NCI-H2029 (cell line): ENCODE measurements at places on chromosomes 6 and 20.

DNA sequence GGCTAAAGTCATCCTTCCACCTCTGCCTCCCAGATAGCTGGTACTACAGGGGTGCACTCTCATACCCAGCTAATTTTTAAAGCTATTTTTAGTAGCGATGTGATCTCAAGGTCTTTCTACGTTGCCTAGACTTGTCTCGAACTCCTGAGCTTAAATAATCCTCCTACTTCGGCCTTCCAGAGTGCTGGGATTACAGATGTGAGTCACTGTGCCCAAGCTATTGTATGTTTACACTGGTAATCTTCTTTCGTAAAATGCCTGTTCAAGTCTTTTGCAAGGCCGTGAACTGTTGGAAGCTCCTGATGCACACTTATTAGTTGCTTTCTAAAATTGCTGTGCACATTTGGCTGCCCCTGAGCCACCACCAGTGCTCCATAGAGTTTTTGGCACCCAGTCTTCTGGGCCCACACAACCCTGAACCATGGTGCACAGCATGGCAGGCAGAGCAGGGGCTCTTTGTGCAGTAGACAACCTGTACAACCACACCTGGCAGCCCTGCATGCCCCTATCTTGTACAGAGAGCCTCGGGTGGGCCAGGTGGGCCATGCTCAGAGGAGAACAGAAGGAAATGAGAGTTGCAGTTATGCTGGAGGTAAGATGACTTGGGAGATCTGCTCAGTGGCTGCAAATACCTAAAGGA lies 33.3 kb downstream of the PDRG1 start:
- no peak for DNase-seq

DNA sequence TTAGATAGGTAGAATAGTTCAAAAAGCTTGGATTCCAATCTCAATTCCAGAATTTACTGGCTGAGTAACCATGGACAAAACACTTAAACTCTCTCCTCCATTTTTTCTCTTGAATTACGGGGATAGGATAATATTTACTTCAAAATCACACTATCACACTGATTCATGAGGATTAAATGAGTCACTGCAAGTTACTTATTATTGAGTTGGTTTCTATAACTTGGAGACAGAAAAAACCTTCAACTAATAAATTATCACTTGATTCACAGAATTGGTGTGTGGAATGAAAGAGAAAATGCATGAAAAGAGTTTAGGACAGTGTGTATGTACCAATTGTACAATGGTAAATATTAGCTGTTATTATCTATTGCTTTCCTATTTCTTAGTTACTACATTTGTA lies 585.2 kb downstream of the PHF3 start:
- DNase-seq: no peak

DNA sequence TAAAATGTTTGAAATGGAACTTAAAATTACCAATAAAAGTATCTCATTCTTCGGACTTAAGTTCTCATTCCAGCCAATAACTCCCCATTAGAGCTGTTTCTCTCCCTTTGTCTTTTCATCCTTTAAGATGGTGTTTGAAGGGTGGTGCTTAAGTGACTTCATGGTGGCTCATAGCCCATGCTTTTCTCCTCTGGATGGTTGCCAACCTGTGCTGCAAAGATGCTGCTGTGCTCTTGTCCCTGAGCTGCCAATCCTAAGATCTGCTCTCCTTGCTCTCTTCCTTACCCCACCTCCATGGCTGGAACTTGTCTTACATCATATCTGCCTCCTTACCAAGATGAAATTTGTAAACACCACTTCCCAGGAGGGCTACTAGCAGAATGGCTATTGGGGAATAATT lies 31.6 kb upstream of the PNRC1 start:
- DNase-seq: no peak

DNA sequence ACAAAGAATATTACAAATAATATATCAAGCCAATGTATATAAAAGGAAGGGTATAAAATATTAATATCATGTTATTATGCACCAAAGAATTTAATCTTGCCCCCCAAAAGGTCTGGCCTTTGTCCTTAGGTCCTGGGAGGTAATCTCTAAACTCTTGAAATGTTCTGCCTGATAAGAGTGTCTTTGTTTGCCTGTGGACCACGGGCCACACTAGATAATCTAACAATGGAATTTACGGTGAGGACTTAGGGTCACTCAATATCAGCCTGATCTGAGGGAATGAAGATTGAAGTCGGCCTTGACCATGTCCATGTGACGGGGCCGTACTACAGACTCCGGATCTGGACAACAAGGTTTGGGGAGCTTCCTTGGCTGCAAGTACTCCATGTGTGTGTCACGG lies 42.9 kb downstream of the HUS1B start:
- DNase-seq: no peak

DNA sequence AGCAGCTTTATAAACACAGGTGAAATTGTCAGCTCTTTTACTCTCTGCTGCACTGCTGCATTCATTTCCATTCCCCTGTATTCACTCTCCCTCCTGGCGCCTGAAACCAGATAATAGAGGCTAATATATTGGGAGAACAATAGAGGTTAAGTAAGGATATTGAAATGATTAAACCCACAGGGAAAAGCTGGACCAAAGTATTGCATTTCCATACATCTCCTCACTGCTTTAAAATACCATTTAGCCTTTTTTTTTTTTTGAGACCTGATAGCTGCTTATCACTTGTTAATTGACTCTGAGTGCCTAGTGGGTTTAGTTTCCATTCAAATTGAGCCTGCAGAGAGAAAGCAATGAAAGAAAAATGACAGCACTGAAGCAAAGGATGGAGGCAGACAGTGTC lies 540.5 kb upstream of the IMPG1 start:
- no peak for DNase-seq

DNA sequence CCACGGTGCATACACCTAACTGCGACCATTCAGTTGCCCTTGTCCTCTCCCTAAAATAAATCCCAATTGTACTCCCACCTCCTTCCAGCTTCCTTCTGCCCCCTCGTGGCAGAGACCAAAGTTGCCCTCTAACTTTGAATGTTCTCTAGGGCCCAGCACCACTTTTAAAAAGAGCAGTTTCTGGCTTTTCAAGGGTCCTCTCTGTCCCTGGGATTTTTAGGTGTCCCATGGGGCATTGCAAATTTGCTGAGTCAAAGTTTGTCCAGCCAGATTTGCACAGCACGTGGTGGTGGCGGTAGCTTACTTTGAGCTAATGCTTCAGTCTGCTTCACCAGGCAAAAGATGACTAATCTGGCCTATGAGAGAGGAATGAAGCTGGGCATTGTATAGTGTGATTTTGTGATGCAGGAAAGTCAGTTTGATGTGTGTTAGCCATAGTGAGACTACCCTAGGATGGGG lies 100.2 kb downstream of the PERP start:
- no peak for DNase-seq

DNA sequence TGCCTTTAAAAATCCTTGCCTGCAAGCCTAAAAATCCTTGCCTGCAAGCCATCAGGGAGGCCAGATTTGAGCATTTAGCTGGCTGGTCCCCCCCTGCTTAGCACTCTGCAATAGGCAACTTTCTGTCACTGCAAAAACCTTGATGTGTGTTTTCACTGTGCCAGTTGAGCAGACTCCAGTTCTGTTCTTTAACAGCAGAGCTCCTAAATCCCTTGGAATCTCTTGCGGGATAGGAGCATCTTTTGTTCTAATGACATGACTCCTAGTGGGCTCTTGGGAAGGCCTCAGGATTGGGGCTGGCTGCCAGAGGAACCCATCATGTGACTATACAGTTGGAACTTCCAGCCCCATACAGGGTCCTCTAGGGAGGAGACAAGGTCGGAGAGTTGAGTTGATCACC lies 50.4 kb downstream of the FAM184A start:
- DNase-seq: no peak

DNA sequence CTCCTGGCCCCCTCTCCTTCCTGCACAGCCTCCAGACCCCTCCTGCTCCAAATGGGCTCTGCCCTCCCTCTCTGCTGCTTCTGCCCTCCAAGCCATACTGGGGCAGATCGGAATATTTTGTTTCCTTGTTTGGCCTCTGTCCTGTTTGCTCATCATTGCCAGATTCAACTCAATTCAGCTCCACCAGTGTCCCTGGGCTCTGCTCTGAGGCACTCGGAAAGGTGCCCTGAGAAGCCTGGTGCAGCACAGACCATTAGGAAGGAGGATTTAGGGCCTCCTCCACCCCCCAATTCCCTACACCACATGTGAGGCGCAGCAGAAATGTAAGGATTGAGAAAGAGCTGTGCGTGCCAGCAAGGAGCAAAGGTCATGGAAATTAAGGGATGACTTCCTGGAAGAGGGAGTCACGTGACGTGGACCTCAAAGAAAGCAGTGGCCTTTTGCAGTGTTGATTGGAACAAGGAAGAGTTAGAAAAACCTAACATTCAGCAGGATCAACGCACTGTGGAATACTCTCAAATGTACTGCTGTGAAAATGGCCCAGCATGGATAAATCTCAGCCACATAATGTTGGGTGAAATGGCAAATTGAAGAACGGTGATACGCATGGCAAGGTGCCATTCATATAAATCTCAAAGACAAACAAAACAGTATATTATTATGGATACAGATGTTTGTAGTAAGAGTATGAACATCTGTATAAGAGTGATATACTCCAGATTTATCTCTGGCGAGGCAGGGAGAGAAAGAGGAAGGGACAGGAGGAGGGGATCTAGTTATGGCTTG lies 229.5 kb upstream of the RNF24 start:
- DNase-seq: no peak

GRCh38 chr6:125310994-125311649 lies 9.4 kb upstream of the HDDC2 start:
- peak; percentile 91 for DNase-seq

DNA sequence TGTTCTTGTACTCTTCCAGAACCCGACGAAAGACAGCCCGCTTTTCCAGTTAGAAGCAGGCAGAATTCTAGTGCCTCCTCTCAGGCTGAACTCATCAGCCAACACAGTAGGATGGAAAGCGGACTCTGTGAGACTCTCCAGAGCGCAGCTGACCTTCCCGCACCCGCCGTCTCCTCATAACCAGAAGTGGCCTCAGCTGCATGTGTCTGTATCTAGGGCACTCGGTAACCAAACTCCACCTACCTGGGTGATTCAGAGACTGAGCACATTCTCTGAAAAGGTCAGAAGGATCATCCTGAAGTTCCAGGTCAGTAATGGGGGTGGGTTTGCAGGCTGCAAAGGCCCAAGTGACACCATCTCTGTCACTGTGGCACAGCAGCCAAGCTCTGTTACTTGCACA lies 66.7 kb upstream of the NFATC2 start:
- DNase-seq: no peak

DNA sequence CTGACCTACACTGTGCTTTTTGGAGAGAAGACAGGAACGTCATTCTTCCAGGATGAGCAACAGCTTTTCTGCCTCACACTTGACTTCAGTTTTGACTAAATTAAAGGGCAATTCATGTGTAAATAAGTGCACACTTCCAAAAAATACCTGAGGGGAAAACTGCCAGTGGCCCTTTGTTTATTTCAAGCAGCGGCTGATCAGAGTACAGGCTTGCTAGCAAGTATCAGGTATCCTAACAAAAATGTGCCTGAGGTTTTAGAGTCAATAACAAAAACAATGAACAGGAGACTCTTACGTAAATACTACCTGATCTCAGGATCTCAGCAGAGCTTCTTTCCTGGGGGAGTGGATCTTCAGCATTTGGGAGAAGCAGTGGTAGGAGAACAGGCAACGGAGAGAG lies 12.4 kb downstream of the LY86 start:
- peak; percentile 91 for DNase-seq

GRCh38 chr6:85382541-85382940 lies 67.3 kb upstream of the NT5E start:
- DNase-seq: no peak

DNA sequence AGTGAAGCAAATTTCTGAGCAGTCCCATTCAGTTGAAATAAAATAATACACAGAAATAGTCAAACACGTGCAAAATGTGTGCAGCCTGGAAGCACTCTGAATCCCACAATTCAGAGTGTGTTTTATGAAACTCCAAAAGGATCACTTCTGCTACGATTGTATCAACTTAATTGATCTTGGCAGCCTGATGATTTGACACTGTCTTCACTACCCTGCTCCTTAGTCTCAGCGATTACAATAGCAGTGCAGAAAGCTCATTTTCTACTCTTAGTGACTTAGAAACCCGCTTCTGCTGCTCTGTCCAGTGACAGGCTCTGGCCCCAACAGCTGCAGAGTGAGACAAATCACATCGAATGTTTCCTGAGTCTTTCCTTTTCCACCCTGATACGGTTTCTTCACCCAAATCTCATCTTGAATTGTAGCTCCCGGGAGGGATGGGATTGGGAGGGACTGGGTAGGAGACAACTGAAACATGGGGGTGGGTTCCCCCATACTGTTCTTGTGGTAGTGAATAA lies 16.2 kb upstream of the EMILIN3 start:
- no peak for DNase-seq

GRCh38 chr20:19428324-19428723 lies 215.9 kb downstream of the SLC24A3 start:
- no peak for DNase-seq

DNA sequence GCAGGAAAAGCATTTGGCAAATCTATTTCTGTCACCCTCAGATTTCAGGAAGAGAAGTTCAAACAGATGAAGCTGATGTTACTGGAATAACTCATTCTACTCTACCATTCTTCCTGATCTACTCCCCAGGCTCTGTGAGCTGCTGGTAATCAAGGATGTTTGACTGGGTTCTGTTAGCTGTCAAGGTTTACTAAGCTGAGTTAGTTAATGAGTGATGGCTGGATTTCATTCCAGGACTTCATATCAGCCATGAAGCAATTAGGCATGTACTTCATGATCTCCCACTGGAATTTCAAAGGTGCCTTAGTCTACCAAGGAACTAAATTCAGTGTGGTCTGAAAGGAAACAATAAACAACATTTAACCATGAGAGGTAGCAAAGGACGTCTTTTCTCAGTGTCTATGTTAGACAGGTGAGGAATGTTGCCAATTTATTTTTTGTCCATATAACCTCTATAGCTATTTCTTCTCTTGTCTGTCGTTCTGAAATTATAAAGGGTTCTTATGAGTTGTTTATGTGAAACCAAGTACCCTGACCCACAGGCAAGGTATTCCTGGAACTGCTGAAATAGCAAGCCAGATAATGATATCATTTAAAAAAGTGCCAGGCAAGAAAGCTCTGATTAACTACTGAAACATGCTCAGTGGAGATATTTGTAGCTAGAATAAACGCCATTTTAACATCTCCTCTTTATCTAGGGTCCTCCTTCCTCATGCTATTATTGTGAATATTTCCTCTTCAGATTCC lies 112.9 kb downstream of the BACH2 start:
- no peak for DNase-seq

- DNase-seq: no peak
These were observed 38.0 kb downstream of the FRMD1 start for GRCh38 chr6:168040856-168041496.

GRCh38 chr6:148565930-148566663 lies 180.7 kb upstream of the UST start:
- no peak for DNase-seq

GRCh38 chr6:6471276-6471675 lies 117.2 kb upstream of the LY86 start:
- DNase-seq: no peak

DNA sequence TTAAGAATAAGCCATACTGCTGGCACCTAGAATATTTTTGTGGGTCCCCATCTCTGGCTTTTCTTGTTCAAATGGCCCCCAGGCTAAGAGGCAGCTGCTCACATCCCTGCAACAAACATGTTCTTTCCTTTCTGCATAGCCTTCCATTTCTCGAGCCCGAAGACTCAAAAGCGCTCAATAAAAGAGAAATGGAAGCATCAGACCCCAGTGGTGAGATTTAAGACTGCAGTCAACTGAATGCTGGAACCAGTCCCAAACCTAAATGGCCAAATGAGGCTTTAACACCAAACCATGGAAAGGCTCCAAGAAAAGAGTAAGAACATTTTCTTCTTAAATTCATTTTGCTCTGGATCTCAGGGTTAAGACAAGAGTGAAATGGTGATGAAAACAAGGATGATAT lies 122.1 kb upstream of the TRAF3IP2 start:
- DNase-seq: peak; percentile 15
